Fibroblast of skin of scalp (primary cell): ENCODE measurements at places on chromosomes 5 and 9.

GRCh38 chr5:158050421-158050820 lies 191.5 kb upstream of the CLINT1 start:
- DNase-seq, result peak; percentile 96

DNA sequence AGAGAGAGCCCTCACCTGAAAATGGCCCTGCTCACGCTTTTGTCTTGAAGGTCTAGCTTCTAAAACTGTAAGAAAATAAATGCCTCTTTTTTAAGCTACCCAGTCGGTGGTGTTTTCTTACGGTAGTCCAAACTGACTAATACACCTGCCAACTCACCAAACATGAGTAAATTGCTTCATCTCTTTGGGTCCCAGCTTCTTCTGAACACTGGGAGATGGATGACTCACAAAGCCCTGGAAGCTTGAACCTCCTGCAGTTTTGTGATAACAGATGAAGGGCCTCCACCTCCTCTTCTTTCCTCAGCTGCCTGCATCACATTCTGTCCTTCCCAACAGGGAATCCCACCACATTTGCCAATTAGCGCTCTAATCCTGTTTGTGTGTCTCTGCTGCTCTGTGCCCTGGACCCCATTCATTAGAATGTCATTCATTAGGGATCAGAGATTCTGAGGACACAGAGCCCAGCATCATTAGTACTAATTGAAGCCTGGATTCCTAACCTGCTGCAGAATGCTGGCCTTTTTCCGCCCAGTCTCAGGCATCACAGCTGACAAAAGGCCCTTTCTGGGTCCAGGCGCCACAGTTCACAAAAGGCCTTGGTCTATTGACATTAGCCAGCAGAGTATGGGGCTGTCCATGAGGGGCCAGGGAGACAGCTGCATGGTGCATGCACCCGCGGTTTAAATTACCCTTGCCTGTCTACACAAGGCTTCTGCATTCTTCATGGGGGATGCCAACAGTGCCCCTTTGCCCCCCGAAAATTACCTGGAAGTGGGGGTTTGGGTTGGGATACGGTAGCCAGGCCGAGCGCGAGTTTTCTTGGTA lies 349.3 kb downstream of the SEMA5A start:
- no peak for DNase-seq

- peak; percentile 70 for DNase-seq
Observed at GRCh38 chr5:172455511-172456061, 1.3 kb upstream of the SH3PXD2B start.

DNA sequence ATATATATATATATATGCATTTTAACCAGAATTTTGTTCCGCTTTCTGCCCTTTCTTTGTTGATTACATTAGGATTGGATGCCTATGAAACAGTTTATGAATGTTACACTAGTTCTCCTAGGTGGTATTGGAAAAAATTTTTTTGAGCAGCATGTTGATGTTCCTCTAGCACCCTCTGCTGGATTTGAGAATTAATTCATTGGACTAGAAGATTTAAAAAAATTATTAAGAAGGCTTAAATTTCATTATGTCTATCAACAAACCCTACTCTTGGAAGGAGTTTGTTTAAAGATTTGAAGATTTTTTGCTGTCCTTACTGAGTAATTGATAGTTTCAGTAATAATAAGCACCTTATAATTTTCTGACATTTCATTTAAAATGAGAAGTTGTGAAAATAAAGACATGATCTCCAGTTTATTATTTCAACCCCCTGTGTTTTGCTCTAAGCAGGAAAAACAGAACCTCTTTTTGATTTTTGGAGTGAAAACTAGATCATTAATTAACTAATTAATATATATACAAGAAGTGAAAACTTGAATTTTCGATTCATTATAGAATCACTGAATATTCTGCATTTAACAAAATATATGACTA lies 89.6 kb downstream of the CCDC171 start:
- DNase-seq, result peak; percentile 42

GRCh38 chr5:118486647-118487225 lies 501.6 kb downstream of the DTWD2 start:
- DNase-seq, result peak; percentile 2

DNA sequence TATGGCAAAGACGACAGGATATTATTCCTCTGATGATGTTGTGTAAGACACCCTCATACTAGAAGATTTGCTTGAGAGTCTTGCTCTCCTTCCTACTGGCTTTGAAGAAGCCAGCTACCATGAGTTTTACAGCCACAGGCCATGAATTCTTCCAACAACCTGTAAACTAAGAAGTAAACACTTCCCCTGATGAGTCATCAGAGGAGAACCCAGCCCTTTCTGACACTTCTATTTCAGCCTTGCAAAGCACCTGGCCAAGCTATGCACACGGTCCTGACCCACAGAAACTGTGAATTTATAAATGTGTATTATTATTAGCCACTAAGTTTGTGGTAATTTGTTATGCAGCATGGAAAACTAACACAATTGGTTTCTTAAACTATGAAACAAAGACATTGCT lies 288.8 kb upstream of the ADAMTSL1 start:
- DNase-seq, result no peak

GRCh38 chr5:74082512-74083055 lies 456.6 kb downstream of the ARHGEF28 start:
- no peak for DNase-seq

DNA sequence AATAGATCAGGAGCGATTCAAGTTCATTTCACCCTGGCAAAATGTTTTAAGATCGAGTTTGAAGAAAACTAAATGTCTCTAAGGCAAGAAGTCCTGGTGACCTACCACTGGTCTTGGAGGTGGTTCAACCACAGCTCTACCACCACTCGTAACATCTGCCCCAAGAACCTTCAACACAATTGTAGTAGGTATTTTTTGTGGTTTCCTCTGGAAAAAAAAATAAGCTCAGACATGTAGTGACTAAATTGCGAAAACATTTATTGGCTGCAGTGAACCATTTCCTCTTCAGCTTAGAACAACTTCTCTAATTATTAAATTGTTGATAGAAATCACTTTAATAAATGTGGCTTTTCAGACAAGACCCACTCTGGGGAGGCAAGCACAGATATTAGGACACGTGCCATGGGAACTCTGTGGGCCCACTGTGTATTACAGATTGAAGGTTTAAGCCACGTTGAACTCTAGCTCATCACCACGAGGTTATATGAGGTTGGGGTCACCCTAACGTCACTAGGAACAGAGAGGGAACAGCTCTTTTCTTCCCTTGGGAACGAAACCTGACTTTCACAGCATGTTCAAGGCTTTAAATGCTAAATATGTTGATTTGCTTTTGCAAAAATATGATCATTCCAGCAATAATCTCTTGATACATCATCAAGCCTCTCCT lies 142.9 kb downstream of the HSD17B3 start:
- no peak for DNase-seq

DNA sequence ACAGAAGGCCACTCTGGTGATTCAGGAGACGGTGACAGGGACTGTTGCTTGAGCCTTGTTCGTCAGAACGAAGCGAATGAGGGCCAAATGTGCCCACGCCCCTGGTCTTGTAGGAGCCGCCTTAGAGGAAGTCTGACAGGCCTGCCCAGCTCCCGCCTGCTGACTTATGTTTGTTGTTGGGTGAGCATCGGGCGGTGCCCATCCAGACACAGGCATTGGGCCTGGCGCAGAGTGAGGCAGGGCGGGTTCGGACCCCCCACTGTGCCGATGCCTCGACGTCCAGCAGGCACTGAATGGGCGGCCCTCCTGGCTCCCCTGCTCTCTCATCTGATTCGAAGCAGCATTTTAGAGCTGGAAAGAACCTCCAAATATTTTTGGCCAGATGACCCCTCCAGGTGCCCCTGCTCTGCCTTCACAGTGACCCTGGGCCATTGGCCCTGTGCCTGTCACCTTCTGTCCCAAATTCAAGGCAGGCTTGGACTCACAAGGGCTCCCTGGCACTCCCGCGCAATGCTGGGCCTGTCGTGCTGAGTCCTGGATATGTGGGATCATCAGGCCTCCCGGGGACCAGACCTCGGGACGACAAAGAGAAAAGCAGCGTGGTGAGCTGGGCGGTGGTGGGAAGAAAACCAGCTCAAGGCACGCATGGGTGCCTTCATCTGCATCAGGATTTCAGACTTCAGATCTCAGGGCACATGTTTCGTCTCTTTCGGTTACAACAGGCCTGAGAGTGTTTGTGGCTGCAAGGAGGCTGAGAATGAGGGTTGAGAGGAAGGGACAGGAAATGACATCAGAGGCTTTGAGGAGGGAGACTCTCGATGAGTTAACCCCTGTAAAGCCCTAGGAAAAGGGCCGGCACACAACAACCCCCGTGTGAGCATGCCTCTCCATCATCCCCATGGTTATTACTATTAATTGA lies 37.1 kb upstream of the OLFM1 start:
- no peak for DNase-seq

- peak; percentile 53 for DNase-seq
Observed at GRCh38 chr5:61805101-61805500, 473.0 kb downstream of the ZSWIM6 start.

DNA sequence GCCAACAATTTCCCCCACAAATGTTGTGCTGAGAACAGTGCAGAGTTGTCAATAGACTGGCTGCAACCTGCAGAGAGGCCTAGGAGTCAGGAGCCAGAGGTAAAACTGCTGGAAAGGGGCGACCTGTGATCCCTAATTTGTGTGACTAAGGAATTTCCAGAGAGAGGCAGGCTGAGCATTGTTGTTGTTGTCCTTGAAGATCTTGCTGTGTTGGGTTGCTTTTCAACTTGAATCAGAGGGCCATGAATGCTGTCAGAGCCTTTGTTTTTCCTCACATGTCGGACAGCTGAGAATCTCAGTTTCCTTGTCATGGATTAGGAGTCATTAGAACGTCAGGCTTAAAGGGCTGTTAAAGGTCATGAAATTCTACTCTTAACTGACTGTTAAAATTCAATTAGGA lies 134.6 kb upstream of the ASTN2 start:
- no peak for DNase-seq

GRCh38 chr9:121997791-121998190 lies 95.3 kb downstream of the TTLL11 start:
- DNase-seq, result peak; percentile 46

DNA sequence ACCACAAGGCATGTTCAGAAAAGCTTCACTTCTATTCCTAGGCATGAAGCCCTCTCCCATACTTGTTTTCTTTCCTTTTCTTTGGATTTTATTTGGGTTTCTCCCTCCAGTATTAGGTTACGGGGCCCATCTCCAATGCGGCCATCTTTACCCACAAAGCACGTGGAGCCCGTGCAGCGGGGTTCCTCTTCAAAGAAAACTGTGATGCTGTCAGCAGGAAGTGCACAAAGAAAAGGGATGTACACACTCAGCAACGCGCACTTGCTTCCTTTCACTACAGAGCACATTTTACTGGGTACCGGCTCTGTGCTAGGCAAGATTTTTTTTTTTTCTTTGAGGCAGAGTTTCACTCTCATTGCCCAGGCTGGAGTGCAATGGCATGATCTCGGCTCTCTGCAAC lies 106.6 kb downstream of the COL23A1 start:
- peak; percentile 54 for DNase-seq

DNA sequence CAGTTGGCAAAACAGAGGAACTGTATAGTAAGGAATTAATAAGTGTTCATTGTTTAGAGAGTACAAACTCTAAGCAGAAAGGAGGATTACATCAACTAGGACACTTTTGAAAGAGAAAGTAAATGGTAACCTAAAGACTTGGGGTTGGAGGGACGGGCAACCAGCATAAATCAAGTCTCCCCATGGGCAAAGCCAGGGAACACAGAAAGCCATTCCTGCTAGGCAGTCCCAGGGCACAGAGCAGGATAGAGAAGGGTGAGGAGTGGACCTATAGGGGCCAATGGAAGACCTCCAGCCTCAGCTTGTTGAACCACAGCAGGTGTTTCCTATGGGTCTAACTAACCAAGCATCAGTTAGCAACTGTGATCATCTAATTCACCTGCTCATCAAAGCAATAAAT lies 9.2 kb upstream of the ERAP1 start:
- no peak for DNase-seq

DNA sequence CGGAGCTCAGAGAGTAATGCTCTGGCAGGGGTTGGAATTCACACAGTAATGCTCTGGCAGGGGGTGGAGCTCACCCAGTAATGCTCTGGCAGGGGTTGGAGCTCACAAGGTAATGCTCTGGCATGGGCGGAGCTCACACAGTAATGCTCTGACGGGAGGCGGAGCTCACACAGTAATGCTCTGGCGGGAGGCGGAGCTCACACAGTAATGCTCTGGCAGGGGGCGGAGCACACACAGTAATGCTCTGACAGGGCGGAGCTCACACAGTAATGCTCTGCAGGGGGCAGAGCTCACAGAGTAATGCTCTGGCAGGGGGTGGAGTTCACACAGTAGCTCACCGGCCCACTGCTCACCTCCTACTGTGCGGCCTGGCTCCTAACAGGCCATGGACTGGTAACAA lies 47.2 kb upstream of the LPCAT1 start:
- DNase-seq, result no peak

- DNase-seq, result no peak
Observed at GRCh38 chr5:57552033-57552432, 69.4 kb upstream of the ACTBL2 start.
